ENCODE measurements at places on chromosomes 6 and 20.

DNA sequence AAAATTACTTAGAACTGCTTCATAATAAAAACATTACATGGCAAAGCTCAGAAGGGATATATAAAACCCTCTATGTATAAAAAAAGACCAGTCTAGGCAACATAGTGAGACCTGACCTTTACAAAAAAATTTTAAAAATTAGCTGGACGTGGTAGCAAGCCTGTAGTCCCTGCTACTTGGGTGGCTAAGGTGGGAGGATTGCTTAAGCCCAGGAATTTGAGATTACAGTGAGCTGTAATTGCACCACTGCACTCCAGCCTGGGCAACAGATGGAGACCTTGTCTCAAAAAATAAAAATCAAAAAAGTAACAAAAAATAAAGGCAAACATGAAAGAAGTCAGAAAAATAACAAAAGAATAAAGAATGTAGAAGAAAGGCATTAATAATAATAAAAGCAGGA, 21.5 kb upstream of the TPD52L1 start:
- no peak for DNase-seq

DNA sequence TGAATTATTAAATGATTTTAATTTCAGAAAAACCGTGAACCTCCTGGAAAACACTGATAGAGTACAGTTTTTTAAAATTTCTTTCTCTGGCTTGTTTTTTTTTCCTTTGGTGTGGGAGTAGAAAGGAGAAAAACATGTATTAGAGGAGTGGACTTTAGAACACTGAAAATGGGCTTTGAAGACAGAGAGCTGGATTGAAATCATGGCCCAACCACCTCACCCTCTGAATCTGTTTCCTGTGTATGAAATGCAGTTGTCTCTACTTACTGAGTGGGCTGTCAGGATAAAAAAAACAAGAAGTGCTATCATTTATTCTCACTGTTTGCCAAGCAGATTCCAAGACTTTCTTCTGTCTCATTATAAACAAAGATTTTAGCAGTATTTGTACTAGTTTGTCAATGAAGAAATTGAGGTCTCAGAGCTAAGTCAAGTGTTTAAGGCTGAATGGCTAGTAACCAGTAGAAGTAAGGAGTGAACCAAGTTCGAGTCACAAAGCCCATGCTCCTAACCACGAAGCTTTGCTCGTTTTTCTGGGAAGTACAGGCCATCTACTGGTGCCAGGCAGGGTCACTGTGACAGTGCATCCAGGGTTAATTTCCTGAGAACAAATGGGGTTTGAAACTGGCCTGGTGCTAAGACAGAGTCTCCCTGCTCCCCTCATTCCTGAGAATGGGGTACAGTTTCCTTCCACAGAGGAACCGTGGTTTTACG, 256.4 kb downstream of the TMEM242 start:
- DNase-seq = no peak

DNA sequence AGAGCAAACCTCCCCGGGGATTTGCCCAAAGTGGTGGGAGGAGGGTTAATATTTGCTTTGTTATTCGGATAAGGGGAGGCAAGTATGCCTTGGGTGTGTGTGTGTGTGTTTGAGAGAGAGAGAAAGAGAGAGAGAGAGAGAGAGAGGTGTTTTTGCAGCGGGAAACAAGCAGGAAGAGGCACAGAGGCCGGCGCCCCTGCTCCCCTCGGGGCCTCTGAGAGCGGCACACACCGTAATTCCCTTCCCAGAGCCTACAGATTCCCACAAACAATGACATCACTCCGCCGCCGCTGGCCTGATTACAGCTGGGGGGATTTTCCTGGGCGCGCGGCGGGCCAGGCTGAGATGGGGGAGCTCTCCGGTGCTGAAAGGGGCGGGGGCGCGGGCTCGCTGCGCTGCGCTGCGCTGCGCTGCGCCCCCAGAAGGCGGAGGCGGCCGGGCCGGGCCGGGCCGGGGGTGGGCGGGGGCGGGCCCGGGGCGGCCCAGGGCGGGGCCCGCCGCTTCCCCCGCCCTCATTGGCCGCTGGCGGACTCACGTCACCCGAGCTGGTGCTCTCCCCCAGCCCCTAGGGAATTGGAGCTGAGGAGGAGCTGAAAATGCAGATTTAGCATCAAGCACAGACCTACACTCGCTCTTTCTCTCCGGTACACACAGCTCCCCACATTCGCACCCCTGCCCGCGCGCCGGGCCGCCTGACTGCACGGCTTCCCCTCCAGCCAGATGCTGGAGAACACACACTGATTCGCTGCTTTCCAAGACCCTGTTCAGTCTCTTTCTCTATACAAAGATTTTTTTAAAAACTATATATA, at the start of gene PCSK2:
TSS of gene PCSK2 (plus strand) at position 631 of the 809 bp plus-strand sequence. CDS start 266 bp downstream, outside the sequence.
- DNase-seq = no peak

DNA sequence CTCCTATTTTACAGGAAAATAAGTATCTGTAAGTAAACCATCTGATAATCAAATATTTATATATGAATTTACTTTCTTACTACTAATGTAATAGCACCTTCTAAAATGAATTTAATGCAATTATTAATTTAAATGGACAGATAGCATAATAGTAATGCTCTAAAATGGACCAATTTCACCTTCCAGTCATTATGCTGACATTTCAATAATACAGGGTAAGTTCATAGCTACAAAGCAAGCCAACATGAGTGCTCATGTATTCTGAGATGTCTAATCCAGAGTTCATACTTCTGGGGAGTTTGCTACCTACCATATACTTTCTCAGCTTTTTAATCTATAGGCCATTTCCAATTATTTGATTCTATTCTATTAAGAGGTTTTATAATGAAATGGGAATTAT, 11.6 kb downstream of the ENPP5 start:
- no peak for DNase-seq

DNA sequence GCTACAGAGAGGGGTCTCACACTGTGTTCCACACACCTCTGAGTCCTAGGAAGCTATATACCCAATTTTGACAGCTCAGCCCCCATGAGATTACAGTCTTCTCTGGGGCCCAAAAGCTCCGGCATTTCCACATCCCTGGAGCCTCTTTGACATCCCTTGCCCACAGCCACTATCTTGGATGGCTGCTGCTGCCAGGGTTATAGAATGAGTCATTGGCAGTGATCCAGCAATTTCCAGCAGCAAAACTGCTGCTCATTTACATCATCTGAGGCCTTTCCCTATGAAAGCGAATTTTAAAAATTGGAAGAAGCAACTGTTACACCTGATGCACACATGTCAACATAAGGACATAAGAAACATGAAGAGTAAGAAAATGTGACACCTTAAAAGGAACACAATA, 590.7 kb downstream of the MEI4 start:
- DNase-seq = no peak

GRCh38 chr20:21517566-21518277, 3.9 kb upstream of the NKX2-2 start:
- DNase-seq = no peak

- no peak for DNase-seq
Observed at GRCh38 chr6:106648651-106649308, 19.4 kb downstream of the QRSL1 start.

DNA sequence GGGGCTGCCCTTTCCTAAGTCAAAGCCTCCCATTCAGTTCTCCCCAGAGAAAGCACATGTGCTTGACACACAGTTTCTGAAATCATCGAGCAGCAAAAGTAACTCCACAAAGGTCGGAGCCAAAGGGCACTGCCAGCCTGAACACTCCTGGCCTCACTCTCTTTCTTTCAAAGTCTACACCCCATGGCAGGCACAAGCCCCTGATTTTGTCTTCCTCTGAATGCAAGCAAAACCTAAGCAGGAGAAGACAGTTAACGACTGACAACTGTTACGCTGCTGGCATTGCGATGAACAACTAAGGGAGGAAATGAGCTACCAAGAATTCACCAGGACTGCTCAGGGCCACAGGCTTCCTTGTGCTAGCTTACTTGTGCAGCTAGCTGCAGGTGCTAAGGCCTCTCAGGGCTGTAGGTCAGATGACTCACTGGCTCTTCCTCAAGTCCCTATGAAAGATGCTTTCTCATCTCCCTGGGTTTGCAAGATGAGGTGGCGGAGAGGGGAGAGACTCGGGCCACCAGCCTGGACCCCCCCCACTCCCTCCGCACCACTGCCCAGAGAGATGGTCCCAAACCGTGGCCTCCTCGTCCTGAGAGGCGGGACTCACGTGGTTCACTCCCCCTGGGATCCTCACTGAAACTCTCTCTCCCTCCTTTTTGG, 208.2 kb downstream of the DLL1 start:
- DNase-seq = no peak

DNA sequence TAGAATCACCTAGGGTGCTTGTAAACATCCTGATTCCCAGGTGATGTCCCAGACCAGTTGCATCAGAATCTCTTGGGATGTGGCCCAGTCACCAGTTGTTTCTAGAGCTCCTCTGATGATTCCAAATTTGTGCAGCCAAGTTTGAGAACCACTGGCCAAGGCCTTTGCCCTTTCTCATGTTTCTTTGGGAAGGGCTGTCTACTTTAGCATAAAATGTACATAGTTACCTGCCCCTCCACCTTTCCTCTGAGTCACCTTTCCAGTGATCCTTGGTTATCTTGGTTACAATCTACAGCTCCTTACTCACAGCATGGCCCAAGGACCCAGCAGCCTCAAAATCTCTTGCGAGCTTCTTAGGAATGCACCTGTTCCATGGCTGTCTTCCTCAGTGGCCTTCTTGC, 266.4 kb upstream of the PRND start:
- no peak for DNase-seq

- DNase-seq = no peak
Observed at GRCh38 chr6:139262519-139263300, 29.1 kb downstream of the TXLNB start.

- no peak for DNase-seq
Observed at GRCh38 chr6:34360556-34360955, 31.9 kb downstream of the NUDT3 start.

GRCh38 chr20:53941680-53942471, 128.5 kb downstream of the BCAS1 start:
- no peak for DNase-seq

- DNase-seq = no peak
Observed at GRCh38 chr6:81031416-81031815, 721.1 kb downstream of the TENT5A start.

- DNase-seq = no peak
Observed at GRCh38 chr20:34150306-34151000, 38.4 kb upstream of the EIF2S2 start.

GRCh38 chr6:107598091-107598490, 108.2 kb downstream of the SOBP start:
- DNase-seq = no peak

- no peak for DNase-seq
Observed at GRCh38 chr6:82867946-82868345, 197.7 kb downstream of the UBE3D start.

GRCh38 chr6:1297746-1298145, 14.2 kb upstream of the FOXQ1 start:
- DNase-seq = no peak

GRCh38 chr6:1037430-1038202, 274.3 kb upstream of the FOXQ1 start:
- no peak for DNase-seq

GRCh38 chr20:10877342-10877741, 203.5 kb upstream of the JAG1 start:
- DNase-seq = no peak

- DNase-seq = no peak
Observed at GRCh38 chr6:99143108-99143861, 195.5 kb upstream of the FBXL4 start.

DNA sequence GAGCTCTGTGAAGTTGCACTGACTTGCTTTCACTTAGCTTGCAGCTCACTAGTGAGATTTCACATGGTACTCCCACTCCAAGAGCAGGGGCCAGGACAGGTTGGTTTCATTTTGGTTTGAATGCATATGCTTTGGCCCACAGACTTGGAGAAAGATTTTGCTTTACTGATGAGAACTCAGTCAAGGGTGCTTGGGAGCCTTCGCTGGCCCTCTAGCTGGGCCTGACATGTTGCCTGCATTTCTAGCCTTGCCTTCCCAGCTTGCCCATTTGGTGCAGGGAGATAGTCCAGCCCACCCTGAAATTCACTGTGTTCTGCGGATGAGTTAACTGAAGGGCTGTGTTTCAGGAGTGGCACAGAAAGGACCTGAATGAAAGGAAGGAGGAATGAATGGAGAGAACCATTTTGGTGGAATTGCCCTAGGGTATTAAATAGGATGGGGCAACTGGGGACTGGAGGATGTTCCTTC, 1.9 kb downstream of the SGK1 start:
- no peak for DNase-seq

DNA sequence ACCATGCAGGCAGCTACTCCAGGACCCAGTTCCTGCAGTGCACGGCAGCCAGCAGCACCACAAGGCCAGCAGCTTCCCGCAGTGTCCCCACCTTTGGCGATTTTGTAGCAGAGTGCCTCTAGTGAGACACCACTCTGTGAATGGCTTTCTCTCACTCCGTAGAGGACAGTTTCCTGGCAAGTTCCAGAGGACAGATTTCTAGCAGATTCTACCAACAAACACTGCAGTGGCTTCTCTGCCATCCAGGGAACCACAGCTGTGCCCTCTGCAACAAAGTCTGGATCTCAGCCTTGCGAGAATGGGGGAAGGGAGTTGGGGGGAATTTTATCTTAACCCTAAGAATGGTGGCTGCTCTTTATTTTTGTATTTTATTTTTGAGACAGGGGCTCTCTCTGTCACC, 28.7 kb downstream of the SNHG17 start:
- DNase-seq = no peak

- DNase-seq = no peak
Observed at GRCh38 chr20:59771506-59772372, 161.7 kb downstream of the SYCP2 start.

- DNase-seq = no peak
Observed at GRCh38 chr6:56101141-56101553, 146.2 kb downstream of the COL21A1 start.

- DNase-seq = no peak
Observed at GRCh38 chr6:7138046-7138531, 30.3 kb downstream of the RREB1 start.

GRCh38 chr6:154450498-154450897, 60.0 kb downstream of the CNKSR3 start:
- no peak for DNase-seq

GRCh38 chr20:44095831-44096230, 91.2 kb downstream of the JPH2 start:
- DNase-seq = no peak

- no peak for DNase-seq
Observed at GRCh38 chr6:170224694-170225660, 65.9 kb downstream of the DLL1 start.

GRCh38 chr6:165575158-165575549, 87.9 kb downstream of the PDE10A start:
- DNase-seq = no peak

DNA sequence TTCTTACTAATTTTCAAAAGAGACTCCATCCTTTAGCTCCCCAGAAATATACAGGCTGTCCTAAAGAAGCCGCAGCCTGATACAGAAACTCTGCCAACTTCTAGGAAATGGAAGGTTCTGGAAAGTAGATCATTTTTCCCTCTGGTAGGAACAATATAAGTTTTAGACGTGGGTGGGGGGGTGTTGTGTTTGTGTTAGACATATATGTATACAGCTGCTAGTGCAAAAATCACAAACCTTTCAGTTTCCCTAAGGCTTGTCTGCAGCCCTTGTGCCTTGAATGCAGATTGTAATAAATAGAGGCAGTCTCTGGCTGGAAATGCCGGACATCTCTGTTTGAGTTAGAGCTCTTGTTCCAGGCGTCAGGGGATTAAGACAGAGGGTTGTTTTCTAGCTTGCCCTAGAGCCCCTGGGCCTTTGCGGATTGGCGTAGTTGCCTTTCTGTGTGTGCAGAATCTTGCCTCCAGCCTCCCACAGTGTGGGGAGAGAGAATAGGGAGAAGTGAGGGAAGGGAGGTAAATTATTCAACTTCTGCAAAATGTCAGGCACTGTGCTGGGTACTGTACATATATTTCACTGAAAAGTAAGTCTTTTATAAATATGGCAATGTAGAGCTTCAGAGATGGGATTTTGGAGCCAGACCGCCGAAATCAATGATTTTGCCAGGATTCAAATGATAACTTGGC, 269.7 kb downstream of the PRL start:
- no peak for DNase-seq

All from activated CD8-positive, alpha-beta memory T cell treated with anti-CD3 and anti-CD28 coated beads for 48 hours (primary cell).